ENCODE measurements at places on chromosomes 1 and 21. TPM values are rescaled to one million over a fixed set of nuclear protein-coding genes. Genes with fewer than 3 reads are reported as not detected.

Gene CYP4A22
- not detected for total RNA-seq

Gene SLAMF6
- total RNA-seq, result not detected

Gene SPRR5
- not detected for total RNA-seq

Gene HTR6
- total RNA-seq, result 0.18 TPM

Gene SLC37A1
- total RNA-seq, result 4.1 TPM

Gene F13B
- not detected for total RNA-seq

Gene S100A1
- 0.96 TPM for total RNA-seq

Gene OPRD1
- total RNA-seq, result 0.08 TPM

Gene SPTA1
- total RNA-seq, result not detected

All from A549 treated with ZK216348 at 1 μM for 4 hours (cell line).